Mesendoderm (in vitro differentiated cells): ENCODE measurements at places on chromosomes 2 and 18.

- H3K27me3 ChIP-seq, result no peaks in the 10 kb centered on the region
- no peak overlapping the region for H3K27ac ChIP-seq
- DNase-seq, result no peak
- H3K4me1 ChIP-seq, result no peaks in the 10 kb centered on the region
Observed at GRCh38 chr18:23835506-23835905, 146.3 kb downstream of the LAMA3 start.

- no peaks in the 10 kb centered on the region for H3K4me1 ChIP-seq
- DNase-seq, result no peak
- no peak overlapping the region for H3K27ac ChIP-seq
- H3K4me3 ChIP-seq, result no peak overlapping the region
- H3K27me3 ChIP-seq, result peaks cover 1% of the 10 kb centered on the region
- no peaks in the 10 kb centered on the region for H3K36me3 ChIP-seq
Observed at GRCh38 chr18:63881851-63882250, 5.7 kb upstream of the SERPINB2 start.

- peaks cover 2% of the 10 kb centered on the region for H3K27me3 ChIP-seq
- no peak overlapping the region for H3K4me3 ChIP-seq
- no peak overlapping the region for H3K27ac ChIP-seq
- DNase-seq, result no peak
- no peaks in the 10 kb centered on the region for H3K36me3 ChIP-seq
Observed at GRCh38 chr18:23321996-23322395, 131.1 kb upstream of the RIOK3 start.

DNA sequence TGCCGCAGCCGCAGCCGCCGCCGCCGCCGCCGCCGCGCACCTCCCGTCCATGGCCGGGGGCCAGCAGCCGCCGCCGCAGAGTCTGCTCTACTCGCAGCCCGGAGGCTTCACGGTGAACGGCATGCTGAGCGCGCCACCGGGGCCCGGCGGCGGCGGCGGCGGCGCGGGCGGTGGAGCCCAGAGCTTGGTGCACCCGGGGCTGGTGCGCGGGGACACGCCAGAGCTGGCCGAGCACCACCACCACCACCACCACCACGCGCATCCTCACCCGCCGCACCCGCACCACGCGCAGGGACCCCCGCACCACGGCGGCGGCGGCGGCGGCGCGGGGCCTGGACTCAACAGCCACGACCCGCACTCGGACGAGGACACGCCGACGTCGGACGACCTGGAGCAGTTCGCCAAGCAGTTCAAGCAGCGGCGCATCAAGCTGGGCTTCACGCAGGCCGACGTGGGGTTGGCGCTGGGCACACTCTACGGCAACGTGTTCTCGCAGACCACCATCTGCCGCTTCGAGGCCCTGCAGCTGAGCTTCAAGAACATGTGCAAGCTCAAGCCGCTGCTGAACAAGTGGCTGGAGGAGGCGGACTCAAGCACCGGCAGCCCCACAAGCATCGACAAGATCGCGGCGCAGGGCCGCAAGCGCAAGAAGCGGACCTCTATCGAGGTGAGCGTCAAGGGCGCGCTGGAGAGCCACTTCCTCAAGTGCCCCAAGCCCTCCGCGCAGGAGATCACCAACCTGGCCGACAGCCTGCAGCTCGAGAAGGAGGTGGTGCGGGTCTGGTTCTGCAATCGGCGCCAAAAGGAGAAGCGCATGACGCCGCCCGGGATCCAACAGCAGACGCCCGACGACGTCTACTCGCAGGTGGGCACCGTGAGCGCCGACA lies 2.4 kb downstream of the POU3F3 start:
- H3K4me3 ChIP-seq, result no peak overlapping the region
- peak; percentile 75 for DNase-seq
- no peaks in the 10 kb centered on the region for H3K36me3 ChIP-seq

DNA sequence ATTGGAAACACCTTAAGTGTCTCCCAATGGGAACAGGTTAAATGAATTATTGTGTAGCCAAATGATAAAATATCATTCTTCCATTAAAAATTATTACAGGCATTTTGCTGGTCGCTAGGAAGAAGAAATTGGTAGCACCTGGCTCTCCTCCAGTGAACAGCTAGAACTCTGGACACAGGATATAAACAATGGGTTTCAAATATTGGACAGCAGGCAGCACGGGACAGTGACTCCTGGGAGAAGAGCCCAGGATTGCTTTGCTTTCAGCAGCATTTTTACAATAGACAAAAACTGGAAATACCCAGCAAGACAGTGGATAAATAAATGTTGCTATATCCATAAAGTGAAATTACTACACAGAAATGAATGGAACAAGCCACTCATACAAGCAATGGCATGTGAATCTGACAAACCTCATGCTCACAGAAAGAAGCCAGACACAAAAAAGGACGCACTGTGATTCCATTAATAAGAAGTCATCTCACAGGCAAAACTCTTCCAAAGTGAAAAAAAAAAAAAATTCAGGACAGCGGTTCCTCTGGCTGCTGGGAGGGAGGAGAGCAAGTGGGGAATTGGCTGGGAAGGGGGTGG lies 50.5 kb downstream of the LAMA1 start:
- no peak for DNase-seq
- H3K27me3 ChIP-seq, result no peaks in the 10 kb centered on the region
- H3K36me3 ChIP-seq, result no peaks in the 10 kb centered on the region
- no peak overlapping the region for H3K27ac ChIP-seq

GRCh38 chr2:165891943-165892342 lies 61.6 kb downstream of the TTC21B start:
- DNase-seq, result no peak
- no peak overlapping the region for H3K27ac ChIP-seq
- H3K36me3 ChIP-seq, result no peaks in the 10 kb centered on the region
- no peaks in the 10 kb centered on the region for H3K4me1 ChIP-seq
- H3K27me3 ChIP-seq, result no peaks in the 10 kb centered on the region
- no peak overlapping the region for H3K4me3 ChIP-seq

- H3K4me3 ChIP-seq, result no peak overlapping the region
- H3K27me3 ChIP-seq, result no peaks in the 10 kb centered on the region
- no peaks in the 10 kb centered on the region for H3K36me3 ChIP-seq
Observed at GRCh38 chr2:30209227-30209626, 22.1 kb upstream of the LBH start.

DNA sequence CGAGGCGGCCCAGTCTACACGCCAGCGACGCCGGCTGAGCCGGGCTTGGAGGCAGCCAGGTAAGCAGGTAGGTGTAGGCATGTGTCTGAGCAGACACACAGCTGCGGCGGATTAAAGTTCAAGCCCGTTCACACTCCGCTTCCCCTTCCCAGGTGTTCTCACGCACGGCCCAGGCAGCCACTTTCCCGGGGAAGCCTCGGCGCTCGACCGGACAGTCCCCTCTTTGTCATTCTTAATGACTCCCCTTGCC lies 367 bp downstream of the TGFA start:
- no peaks in the 10 kb centered on the region for H3K36me3 ChIP-seq
- no peak overlapping the region for H3K27ac ChIP-seq
- H3K4me3 ChIP-seq, result peak overlapping the region; percentile 42
- DNase-seq, result peak; percentile 63

DNA sequence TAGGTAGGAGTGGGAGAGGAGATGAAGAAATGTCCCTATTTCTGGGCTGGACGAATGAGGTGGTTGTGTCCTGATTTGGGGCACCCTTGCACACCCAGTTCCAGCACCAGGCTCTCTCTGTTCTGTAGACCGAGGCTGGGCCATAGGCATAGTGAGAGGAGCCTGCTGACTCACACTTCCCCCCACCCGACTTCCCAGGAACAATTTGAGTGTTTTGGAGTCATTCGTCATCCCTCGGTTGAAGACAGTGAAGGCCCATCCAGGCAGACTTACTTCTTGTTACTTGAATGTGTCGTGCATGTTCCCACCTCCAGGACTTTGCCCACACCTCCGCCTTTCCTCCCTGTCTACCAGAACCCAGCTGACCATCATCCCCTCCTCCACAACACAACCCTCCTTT lies 179.1 kb downstream of the HAUS1 start:
- H3K36me3 ChIP-seq, result no peaks in the 10 kb centered on the region
- no peak overlapping the region for H3K4me3 ChIP-seq
- DNase-seq, result peak; percentile 62

GRCh38 chr2:27377618-27378095 lies 2.9 kb downstream of the ZNF513 start:
- H3K27ac ChIP-seq, result no peak overlapping the region
- no peak overlapping the region for H3K4me3 ChIP-seq
- no peak for DNase-seq
- H3K4me1 ChIP-seq, result no peaks in the 10 kb centered on the region
- H3K27me3 ChIP-seq, result no peaks in the 10 kb centered on the region

DNA sequence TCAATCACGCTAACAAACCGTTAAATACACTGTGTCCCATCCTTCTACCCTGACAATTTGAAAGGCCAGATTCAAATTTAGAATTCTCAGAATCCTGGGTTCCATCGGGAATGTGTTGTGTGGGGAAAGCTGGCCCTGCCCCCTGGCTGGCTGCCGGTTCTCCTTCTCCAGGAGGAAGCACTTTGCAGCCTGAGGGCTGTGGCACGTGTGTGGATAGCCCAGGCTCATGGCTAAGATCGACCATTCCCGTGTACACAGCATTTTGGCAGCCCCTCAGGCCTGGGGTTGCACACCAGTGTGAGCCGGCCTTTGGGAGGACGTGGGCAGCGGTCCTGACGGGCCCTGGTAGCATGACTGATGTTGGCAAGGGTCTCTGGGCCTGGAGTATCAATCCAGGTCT lies 51.0 kb upstream of the ROCK2 start:
- no peak overlapping the region for H3K4me3 ChIP-seq
- no peak overlapping the region for H3K27ac ChIP-seq
- H3K4me1 ChIP-seq, result peaks cover 2% of the 10 kb centered on the region

- H3K36me3 ChIP-seq, result no peaks in the 10 kb centered on the region
- no peak for DNase-seq
- H3K4me1 ChIP-seq, result no peaks in the 10 kb centered on the region
- no peak overlapping the region for H3K27ac ChIP-seq
Observed at GRCh38 chr2:109321570-109321969, 192.6 kb downstream of the SH3RF3 start.

GRCh38 chr2:176178038-176178756 lies 10.3 kb upstream of the HOXD1 start:
- peaks cover 56% of the 10 kb centered on the region for H3K27me3 ChIP-seq
- H3K27ac ChIP-seq, result no peak overlapping the region
- H3K4me3 ChIP-seq, result peak overlapping the region; percentile 16
- peaks cover 2% of the 10 kb centered on the region for H3K4me1 ChIP-seq
- DNase-seq, result peak; percentile 55

GRCh38 chr2:8927510-8928455 lies 75.7 kb downstream of the MBOAT2 start:
- no peaks in the 10 kb centered on the region for H3K36me3 ChIP-seq
- no peak overlapping the region for H3K27ac ChIP-seq
- DNase-seq, result peak; percentile 71

GRCh38 chr2:221484761-221485502 lies 87.2 kb downstream of the EPHA4 start:
- no peak for DNase-seq

DNA sequence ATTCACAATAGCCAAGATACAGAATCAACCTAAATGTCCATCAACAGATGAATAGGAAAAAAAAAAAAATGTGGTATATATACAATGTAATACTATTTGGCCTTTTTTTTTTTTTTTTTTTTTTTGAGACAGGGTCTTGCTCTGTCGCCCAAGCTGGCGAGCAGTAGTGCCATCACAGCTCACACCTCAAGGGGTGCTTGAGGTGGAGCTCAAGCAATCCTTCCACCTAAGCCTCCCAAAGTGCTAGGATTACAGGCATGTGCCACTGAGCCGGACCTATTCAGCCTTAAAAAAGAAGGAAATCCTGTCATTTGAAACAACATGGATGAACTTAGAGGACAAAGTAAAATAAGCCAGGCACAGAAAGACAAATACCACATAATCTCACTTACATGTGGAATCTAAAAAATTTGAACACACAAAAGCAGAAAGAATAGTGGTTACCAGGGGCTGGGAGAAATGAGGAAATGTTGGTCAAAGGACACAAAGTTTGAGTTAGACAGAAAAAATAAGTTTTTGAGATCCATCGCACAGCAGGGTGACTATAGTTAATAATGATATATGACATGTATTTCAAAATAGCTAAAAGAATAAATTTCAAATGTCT lies 26.0 kb downstream of the TLK1 start:
- H3K4me3 ChIP-seq, result no peak overlapping the region
- H3K27ac ChIP-seq, result no peak overlapping the region
- peaks cover under 1% of the 10 kb centered on the region for H3K4me1 ChIP-seq
- H3K27me3 ChIP-seq, result no peaks in the 10 kb centered on the region
- H3K36me3 ChIP-seq, result no peaks in the 10 kb centered on the region
- DNase-seq, result no peak

- no peaks in the 10 kb centered on the region for H3K27me3 ChIP-seq
- H3K27ac ChIP-seq, result no peak overlapping the region
- H3K4me1 ChIP-seq, result no peaks in the 10 kb centered on the region
- no peaks in the 10 kb centered on the region for H3K36me3 ChIP-seq
- H3K4me3 ChIP-seq, result no peak overlapping the region
Observed at GRCh38 chr2:220513573-220514288, 886.3 kb downstream of the SLC4A3 start.

GRCh38 chr2:105320651-105321215 lies 8.8 kb downstream of the TGFBRAP1 start:
- DNase-seq, result no peak
- H3K4me1 ChIP-seq, result peaks cover 4% of the 10 kb centered on the region
- no peak overlapping the region for H3K4me3 ChIP-seq

DNA sequence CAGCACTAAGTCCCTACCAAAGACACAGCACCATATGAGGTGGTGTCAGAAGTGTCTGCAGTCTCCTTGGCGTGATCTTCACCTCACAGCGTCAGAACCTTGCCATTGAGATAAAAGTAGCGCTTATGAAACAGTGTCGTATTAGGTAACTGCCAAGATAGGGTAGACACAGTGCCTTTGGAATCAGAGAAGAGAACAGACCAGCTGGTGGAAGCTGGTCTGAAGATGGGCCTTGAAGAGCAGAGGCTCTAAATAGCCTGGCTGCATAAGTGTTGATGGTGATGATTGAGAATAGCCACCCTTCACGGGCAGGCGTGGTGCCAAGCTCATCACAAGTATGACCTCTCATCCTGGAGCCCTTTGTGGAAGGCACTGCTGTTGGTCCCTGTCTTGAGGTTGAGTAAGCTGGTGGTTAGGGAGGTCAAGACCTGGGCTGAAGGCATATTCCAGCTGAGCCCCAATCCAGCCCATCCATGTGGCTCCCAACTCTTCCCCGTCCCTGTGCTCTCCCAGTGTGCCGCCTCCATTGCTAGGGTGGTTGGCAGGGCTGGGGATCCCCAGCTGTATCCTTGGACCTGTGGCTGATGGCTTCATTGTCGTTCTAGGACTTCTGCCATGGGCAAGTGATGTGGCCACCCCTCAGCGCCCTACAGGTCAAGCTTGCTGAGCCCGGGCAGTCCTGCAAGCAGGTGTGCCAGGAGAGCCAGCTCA lies 187.4 kb downstream of the MGAT5 start:
- H3K27me3 ChIP-seq, result no peaks in the 10 kb centered on the region
- DNase-seq, result no peak
- no peak overlapping the region for H3K4me3 ChIP-seq

GRCh38 chr2:121860033-121860757 lies 104.7 kb downstream of the TSN start:
- H3K4me1 ChIP-seq, result no peaks in the 10 kb centered on the region
- no peaks in the 10 kb centered on the region for H3K27me3 ChIP-seq
- peak; percentile 40 for DNase-seq

DNA sequence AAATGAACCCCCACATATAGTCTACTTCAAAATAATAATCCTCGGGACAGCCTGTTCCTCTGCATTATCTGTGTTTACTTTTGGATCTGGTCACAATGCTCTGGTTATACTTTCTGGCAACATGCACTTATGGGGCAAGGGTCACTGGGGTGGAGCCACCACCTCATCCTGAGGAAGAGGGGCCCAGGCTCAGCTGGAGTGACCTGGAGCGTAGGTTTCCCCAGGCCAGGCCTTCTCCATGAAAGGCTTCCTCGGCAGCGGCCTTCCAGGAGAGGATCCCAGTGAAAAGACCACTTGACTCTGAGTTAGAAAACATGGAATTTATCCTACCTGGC lies 237.4 kb downstream of the SETBP1 start:
- no peak overlapping the region for H3K4me3 ChIP-seq
- no peaks in the 10 kb centered on the region for H3K27me3 ChIP-seq
- no peaks in the 10 kb centered on the region for H3K36me3 ChIP-seq
- no peak overlapping the region for H3K27ac ChIP-seq
- DNase-seq, result no peak
- H3K4me1 ChIP-seq, result no peaks in the 10 kb centered on the region
